Activated CD4-positive, alpha-beta memory T cell treated with anti-CD3 and anti-CD28 coated beads for 36 hours (primary cell): ENCODE measurements at places on chromosomes 4 and X. TPM values are rescaled to one million over a fixed set of nuclear protein-coding genes. Genes with fewer than 3 reads are reported as not detected.

DNA sequence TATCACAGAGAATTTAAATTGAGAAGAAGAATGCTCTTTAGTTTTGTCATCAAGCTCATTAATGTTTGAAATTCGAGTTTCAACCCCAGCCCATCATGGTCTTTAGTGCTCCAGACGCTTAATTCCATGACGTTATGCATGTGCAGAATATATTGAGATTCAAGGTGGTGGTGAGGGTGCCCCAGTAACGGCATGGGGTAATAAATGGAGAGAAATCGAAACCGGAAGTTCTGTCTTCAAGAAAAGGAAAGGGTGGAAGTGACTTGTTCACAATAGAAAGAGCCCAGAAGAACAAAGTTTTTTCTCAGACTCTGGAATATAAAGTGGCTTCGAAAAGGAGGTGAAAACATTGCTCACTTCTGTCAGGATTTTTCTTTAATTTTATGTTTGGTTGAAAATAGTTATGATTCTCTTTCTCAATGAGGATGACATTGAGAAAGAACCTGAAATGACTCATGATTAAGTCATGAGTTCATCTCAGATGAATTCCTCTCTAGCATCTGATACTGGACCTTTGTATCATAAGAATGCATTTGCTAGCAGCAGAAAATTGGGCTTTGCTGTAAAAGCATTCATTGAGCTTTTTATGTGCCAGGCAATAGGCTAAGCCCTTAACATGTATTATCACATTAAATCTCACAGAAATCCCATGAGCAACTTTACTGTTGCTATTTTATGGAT, 779 bp upstream of the DDX60L start:
- DNase-seq, result peak; percentile 53
- peaks cover 51% of the 10 kb centered on the region for H3K4me1 ChIP-seq
- H3K27ac ChIP-seq, result peak overlapping the region; percentile 88
- H3K27me3 ChIP-seq, result no peaks in the 10 kb centered on the region

GRCh38 chr4:27009539-27009938, 148.9 kb downstream of the STIM2 start:
- no peak overlapping the region for H3K27ac ChIP-seq
- peaks cover 24% of the 10 kb centered on the region for H3K4me1 ChIP-seq
- DNase-seq, result no peak
- peaks cover 5% of the 10 kb centered on the region for H3K36me3 ChIP-seq

DNA sequence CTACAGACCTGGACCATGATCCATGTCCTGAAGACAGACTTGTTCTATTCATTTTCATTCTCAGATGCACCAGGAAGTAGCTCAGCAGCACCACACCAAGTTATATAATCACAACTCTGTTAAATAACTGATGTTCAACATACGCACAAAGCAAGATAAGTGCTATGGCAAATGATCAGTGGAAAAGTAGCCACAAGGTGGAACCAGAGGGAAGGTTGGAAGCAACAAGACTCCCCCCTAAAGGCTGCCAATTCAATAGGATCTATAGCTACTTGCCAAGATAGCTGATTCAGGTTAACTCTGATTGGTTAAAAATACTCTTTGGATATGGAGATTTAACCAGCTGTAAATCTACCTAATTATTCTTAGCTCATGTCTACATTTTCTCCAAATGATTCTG, 23.7 kb upstream of the FAM47B start:
- no peak overlapping the region for H3K27ac ChIP-seq
- DNase-seq, result no peak
- H3K27me3 ChIP-seq, result no peaks in the 10 kb centered on the region
- H3K36me3 ChIP-seq, result no peaks in the 10 kb centered on the region

DNA sequence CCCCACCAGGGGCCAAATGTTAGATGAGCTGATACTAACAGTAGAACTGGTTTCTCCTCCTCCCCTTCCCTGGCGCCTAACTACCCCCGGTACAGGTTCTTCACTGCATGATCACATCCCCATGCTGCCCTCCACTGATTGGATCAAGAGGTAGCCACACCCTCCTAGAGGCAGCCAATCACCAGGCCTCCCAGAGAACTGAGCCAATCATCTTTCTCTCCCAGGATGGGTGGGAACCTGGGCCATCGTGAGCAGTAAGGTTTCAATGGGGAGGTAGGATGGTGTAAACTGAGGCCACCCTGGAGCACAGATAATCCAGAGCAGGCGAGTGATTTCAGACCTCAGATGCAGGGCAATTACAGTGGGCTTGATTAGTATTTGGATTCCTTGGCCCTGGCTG, 64.2 kb downstream of the PPP2R2C start:
- no peak overlapping the region for H3K27ac ChIP-seq
- H3K27me3 ChIP-seq, result peaks cover 22% of the 10 kb centered on the region
- H3K36me3 ChIP-seq, result no peaks in the 10 kb centered on the region

DNA sequence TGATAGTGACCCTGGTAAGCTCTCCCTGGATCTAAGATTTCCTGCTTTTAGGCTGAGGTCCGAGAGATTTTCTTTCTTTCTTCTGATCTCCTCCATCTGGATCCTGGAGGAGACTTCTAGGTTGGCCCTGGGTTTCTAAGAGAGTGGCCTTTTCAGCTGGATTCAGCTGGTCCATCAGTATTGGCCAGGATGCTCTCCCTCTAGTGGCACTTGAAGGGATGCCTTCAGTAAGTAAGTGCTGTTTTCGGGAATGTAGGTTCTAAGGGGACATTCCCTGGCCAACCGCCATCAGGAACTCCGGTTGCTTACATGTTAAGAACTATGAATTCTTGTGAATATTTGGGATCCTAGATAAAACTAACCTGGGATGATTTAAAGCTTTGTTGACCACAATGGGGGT, 56.9 kb downstream of the SERTM2 start:
- DNase-seq, result no peak
- peaks cover 3% of the 10 kb centered on the region for H3K27me3 ChIP-seq
- H3K4me3 ChIP-seq, result no peak overlapping the region

GRCh38 chr4:47835494-47835893, 2.4 kb downstream of the CORIN start:
- H3K27ac ChIP-seq, result no peak overlapping the region
- no peak for DNase-seq
- no peaks in the 10 kb centered on the region for H3K36me3 ChIP-seq
- no peak overlapping the region for H3K4me3 ChIP-seq

- no peak overlapping the region for H3K27ac ChIP-seq
- DNase-seq, result no peak
- H3K27me3 ChIP-seq, result no peaks in the 10 kb centered on the region
- peaks cover 7% of the 10 kb centered on the region for H3K4me1 ChIP-seq
- H3K36me3 ChIP-seq, result no peaks in the 10 kb centered on the region
Measured at GRCh38 chrX:9087271-9088040, 53.5 kb upstream of the FAM9B start.

DNA sequence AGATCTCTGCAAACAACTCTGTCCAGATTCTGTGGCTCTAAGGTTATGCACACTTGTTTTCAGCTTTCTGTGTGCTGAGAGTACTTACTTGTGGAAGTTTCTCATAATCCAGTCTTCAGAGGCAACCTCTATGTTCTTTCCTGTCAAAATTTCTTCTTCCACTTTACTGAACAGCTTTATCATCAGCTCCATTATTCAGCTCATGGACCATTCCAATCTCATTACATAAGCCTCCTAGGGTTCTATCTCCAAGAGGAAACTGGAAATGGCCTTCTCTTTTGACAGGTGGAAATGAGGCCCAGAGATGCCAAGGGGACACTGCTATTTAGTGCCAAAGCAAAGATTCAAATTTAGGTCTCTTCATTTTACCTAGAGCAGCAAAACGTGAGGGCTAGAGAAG, 61.3 kb downstream of the CHRDL1 start:
- no peak overlapping the region for H3K4me3 ChIP-seq
- no peak overlapping the region for H3K27ac ChIP-seq
- no peak for DNase-seq
- H3K4me1 ChIP-seq, result no peaks in the 10 kb centered on the region
- H3K36me3 ChIP-seq, result no peaks in the 10 kb centered on the region

DNA sequence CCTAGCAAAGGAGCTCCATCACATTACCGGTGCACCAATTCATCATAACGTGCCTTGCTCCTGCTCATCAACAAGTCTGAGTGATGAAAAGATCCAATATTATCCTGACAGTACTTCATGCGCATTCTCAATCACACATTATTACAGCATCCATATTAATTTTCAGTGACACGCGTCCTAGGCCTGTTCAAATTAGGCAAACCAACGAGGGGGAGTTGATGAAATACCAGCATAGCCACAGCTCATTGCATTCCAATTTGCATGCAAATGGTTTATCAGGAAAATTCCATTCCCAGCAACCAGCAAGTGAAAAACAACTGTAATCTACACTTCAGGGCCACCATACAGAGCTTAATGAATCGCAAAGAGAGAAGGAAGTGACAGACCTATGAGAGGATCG, 236.9 kb downstream of the DCLK2 start:
- H3K27ac ChIP-seq, result no peak overlapping the region
- no peaks in the 10 kb centered on the region for H3K27me3 ChIP-seq
- no peak for DNase-seq
- H3K4me1 ChIP-seq, result no peaks in the 10 kb centered on the region
- peaks cover 16% of the 10 kb centered on the region for H3K36me3 ChIP-seq
- no peak overlapping the region for H3K4me3 ChIP-seq

- no peak overlapping the region for H3K27ac ChIP-seq
- no peaks in the 10 kb centered on the region for H3K27me3 ChIP-seq
- H3K36me3 ChIP-seq, result no peaks in the 10 kb centered on the region
- no peak for DNase-seq
Measured at GRCh38 chr4:151034829-151035228, 19.7 kb upstream of the LRBA start.

DNA sequence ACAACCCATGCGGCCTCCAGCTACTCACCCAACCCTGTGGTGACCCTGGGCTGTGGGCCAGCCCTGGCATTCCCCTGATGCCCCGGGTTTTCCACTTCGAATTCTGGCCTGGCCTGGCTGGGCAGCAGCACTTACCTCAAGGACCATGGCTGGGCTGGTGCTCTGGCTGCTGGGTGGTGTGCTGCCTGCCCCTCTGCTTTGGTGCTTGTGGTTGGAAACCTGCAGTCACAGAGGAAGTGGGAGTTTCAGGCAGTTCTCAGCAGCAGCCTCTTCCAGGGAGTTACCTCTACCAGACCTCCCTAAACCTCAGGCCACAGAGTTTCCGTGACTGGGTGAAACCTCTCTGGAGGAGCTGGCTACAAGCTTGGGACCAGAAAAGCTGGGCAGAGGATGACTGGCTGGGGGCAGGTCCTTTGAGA, at the start of gene CXCR3:
TSS of gene CXCR3 (minus strand) at position 209 of the 419 bp plus-strand sequence. CDS start at position 147, 62 bp downstream.
- H3K36me3 ChIP-seq, result peaks cover 28% of the 10 kb centered on the region
- H3K4me1 ChIP-seq, result peaks cover 78% of the 10 kb centered on the region
- H3K27me3 ChIP-seq, result no peaks in the 10 kb centered on the region
- DNase-seq, result peak; percentile 89
- peak within 1 kb of the TSS; percentile 98 for H3K27ac ChIP-seq

DNA sequence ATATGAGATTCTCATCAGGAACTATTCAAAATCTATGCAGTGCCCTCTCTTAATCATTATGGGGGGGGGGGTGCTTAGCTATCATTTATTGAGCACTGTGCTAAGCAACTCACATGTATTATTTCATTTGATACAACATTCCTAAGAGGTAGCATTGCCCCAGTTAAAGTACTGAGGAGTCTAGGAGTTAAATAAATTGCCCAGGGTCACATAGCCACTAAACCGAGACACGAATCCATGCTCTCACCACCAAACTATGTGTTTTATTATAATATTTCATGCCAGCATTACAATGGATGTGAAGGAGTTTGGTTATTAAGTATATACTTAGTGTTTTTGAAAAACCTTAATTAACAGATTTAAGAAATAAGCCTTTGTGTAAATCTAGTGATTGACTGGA, 131.4 kb downstream of the CBR4 start:
- peaks cover 1% of the 10 kb centered on the region for H3K36me3 ChIP-seq
- no peak overlapping the region for H3K27ac ChIP-seq
- H3K4me1 ChIP-seq, result peaks cover 14% of the 10 kb centered on the region
- no peak for DNase-seq
- H3K4me3 ChIP-seq, result peak overlapping the region; percentile 71

DNA sequence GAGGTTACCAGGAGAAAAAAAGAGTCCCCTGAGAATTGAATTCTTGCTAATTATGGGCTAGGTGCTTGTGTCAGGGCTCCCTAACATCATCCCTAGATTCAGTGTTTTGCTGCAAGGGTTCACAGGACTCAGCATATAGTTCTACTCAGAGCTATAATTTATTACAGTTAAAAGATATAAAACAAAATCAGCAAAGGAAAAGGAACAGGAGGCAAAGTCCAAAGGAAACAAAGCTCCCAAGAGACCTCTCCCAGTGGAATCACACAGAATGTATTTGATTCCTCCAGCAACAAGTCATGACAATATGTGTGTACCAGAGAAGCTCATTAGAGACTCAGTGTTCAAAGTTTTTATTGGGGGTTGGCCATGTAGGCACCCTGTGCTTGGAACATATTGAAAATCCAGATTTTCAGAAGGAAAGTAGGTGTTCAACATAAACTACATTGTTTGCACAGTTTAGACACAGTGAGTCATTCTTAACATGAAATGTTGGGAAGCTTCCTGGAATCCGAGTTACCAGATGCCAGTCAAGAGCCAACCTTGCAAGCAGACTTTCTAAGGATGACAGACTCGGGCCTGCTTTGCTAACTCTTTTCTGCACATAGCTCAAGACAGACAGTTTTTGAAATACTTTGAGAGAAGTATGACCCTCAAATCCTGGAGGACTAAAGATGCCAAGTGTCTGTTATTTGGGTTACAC, 311.3 kb upstream of the EMCN start:
- no peak for DNase-seq
- H3K27me3 ChIP-seq, result no peaks in the 10 kb centered on the region
- no peak overlapping the region for H3K4me3 ChIP-seq

DNA sequence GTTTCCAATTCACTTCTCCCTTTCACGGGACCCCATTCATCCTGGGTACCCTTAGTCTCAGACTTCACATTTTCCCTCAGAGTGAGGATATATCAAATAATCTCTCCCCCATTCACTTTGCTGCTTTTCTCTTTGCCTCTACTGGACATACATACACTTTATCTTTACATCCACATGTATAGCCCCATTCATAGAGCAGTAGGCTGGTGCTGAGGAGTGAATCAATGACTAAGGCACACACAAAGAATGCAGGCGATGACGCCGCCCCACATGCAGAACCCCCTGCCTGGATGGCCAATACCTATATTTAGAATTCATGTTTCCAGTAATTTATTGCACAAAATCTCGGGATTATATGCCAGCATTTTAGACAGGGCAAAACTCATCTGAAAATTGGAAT, 554.3 kb upstream of the TENM3 start:
- H3K27ac ChIP-seq, result no peak overlapping the region
- H3K36me3 ChIP-seq, result no peaks in the 10 kb centered on the region
- no peak overlapping the region for H3K4me3 ChIP-seq
- H3K4me1 ChIP-seq, result no peaks in the 10 kb centered on the region

Gene CD38
- total RNA-seq, result 11.6 TPM

Gene PPEF1
- total RNA-seq, result not detected

Gene FGG
- total RNA-seq, result not detected

Gene PFKFB1
- 0.53 TPM for total RNA-seq

Gene ESX1
- not detected for total RNA-seq

Gene CENPVL2
- total RNA-seq, result not detected

Gene SMIM20
- 28.0 TPM for total RNA-seq

Gene TMEM47
- not detected for total RNA-seq

Gene RTL9
- total RNA-seq, result not detected
